ENCODE measurements at places on chromosomes 6 and 20. TPM values are rescaled to one million over a fixed set of nuclear protein-coding genes. Genes with fewer than 3 reads are reported as not detected.

DNA sequence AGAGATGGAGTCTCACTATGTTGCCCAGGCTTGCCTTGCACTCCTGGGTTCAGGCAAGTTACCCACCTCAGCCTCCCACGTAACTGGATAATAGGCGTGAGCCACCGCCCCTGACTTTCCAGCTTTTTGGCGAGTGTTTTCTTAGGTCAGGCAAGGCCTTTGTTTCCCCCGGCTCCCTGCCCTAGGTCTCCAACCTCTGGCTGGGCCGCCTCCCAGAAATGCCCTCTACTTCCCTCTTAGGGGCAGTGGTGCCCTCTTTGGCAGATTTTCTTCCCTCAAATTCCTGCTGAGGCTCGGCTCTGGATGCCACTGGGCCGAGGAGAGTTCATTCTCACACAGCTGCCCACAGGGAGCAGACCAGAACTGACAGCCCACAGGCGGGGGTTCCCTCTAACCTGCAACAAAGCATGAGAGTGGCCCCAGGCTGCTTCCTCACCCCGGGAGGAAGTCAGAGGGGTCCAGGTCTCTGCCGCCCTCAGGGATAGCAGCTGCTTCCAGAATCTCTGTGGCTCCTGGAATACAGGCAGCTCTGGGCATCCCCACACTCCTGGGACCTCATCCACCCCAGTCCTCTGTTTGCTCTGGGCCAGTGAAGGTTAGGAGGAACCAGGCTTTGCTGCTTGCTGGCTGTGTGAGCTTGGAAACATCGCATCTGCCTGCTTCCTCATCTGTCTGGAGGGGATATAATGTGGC lies 56.5 kb downstream of the TCP11 start:
- DNase-seq: no peak

- no peak for DNase-seq
Observed at GRCh38 chr20:46987001-46987400, 92.4 kb downstream of the EYA2 start.

DNA sequence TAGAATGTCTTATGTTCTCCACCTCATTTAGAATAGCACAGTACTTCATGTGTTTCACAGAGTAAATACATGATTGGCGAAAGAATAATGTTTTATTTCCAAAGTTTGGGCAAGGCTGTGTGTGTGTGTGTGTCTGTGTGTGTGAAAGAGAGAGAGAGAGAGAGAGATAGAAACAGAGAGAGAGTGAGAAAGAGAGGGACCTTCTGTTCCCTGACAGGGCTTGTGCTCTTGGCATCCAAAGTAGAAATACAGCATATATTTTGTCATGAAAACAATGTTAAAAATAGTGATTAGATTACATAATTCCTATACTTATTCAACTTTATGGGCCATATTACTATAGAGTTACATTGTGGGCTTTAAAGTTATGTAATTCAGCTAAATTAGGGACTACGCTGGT lies 201.2 kb downstream of the KIF6 start:
- DNase-seq: no peak

GRCh38 chr6:167470836-167471547 lies 146.1 kb downstream of the TTLL2 start:
- no peak for DNase-seq

- DNase-seq: no peak
Observed at GRCh38 chr6:158439255-158439654, 120.6 kb upstream of the TMEM181 start.

GRCh38 chr20:19774135-19774933 lies 16.3 kb downstream of the RIN2 start:
- no peak for DNase-seq

DNA sequence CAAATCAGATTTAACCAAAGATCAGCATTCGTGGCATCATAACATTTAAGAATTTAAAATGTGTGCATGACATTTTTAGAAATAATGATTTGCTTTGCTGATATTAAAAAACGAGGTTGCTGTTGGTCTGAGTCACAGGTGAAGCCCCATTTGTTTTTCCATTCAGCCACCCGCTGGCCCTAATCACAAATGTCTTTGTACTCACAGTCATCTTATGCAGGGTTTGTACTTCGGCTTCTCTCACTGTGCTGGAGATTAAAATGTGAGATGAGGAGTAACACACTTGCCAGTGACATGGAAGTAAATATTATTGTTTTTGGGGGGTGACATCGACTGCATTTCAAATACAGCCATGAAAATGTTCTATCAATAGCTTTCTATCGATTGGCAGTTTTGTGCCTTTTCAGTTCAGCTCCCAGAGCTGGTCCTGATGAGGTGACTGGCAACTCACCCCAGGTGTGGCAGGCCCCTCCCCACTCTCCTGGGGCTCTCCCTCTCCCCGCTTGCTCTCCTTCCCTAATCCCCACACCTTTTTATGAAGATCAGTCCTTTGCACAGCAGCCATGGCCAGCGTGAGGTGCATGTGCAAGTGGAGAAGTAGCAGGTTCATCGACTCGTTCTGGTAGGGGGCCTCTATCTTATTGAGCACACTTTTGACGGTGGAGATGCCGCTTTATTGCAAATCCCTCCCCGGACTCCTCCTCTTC lies 58.8 kb upstream of the FUCA2 start:
- DNase-seq: no peak

DNA sequence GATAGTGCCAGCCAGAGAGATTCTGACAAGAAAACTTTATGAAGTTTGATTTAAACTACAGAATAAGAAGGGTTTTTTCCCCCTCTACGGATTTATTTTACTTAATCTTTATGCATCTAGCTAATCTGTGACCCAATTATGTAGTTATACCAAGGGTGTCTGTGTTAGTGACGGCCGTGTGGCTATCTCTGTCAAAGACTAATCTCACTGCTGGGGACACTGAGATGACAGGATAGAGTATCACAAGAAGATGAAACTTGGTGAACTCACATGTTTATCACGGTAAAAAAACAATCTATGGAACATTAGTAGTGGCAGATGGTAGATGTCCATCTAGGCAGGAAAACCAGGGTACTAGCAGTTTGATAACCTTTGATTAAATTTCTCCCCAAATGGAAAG lies 149.7 kb downstream of the AHI1 start:
- no peak for DNase-seq

DNA sequence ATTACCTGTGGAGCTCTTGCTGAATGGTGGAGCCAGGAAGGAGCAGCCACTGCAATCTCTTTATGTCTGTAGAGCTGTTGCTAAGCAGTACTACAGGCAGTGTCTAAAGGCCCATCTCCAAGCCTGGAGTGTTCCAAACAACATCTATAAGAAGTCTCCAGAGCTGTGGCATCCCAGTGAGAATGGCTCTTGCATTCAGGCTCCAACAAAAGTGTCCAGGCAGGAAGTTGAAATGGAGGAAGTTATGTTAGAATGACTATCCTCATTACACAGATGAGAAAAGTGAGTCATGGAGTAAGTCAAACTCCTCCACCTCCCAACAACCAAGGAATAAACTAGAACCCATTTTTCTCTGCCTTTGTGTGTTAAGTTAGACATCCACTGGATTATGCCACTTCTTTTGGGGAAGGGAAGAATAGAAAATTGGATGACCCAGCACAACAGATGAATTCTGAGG lies 288.5 kb upstream of the STXBP5 start:
- no peak for DNase-seq

DNA sequence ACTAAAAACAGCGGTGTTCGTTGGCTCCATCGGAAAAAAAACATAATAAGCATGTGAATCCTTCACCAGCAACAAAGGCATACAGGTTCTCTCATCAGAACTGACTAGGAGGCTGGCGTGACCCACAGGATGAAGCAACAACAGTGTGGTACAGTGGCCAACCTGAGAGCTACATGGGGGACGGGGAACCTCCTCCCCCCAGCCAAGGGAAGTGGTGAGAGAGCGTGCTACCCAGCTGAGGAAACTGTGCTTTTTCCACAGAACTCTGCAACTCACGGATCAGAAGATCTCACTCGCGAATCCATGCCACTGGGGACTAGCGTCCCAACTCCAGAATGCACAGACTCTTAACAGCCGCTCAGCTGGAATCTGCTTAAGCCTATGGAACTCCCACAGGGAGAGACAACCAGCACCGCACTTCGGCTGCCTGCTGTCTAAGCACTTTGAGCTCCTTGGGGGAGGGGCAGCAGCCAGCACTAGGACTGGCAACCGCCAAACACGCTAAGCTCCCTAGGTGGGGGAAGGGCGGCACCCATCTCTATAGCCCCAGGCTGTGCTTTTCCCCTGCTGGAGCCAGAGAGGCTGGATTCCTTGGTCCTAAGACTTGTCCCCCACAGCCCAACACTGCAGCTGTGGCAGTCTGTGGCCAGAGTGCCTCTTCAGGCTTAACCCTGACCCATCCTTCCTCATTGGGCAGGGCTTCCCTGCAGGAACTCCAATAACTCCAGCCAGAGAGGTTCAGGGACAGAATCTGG lies 538.3 kb upstream of the BTBD3 start:
- no peak for DNase-seq

GRCh38 chr20:31587545-31588389 lies 17.3 kb upstream of the ID1 start:
- DNase-seq: no peak

DNA sequence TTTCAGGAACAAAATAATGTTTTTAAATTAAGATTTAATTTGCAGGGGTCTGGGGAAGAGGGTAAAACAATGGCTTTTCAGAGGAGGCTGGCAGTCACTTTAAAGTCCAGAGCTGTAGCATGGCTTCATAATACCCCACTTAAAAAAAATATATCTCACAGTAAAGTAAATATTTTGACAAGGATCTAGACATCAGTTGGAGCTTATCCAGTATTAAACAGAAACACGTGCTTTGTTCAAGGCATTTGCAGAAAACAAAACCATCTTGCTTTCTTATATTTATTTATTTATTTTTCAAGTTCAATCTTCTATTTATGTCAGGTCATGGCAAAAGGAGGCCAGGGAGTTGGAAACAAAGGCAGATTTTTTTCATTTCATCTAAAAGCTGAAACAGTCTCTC lies 53.3 kb upstream of the PRL start:
- no peak for DNase-seq

GRCh38 chr20:51211191-51211590 lies 188.3 kb upstream of the KCNG1 start:
- DNase-seq: no peak

- DNase-seq: no peak
Observed at GRCh38 chr6:121959501-121959900, 440.0 kb upstream of the HSF2 start.

DNA sequence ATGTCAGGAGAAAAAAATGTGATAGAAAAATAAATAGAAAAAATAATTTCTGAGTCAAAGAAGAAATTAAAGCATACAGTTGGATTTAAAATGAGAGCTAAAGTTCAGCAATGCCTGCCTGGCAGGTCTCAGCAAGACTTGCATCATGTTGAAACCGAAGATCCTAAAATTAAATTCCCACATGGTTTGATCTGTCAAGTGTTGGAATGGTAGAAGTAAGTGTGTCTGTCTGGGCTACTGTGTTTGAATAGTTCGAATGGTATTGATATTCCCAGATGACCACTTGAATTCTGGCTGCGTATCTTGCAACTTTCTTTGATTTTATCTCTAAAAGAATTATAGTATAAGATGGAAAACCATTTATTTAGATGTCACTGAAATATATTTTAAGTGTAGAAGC lies 1349.6 kb downstream of the EPHA7 start:
- DNase-seq: no peak

GRCh38 chr20:33840759-33841435 lies 29.7 kb downstream of the CHMP4B start:
- DNase-seq: no peak

GRCh38 chr20:1033751-1034414 lies 31.8 kb upstream of the RSPO4 start:
- DNase-seq: no peak

GRCh38 chr6:26375270-26375669 lies 7.6 kb upstream of the BTN2A2 start:
- no peak for DNase-seq

DNA sequence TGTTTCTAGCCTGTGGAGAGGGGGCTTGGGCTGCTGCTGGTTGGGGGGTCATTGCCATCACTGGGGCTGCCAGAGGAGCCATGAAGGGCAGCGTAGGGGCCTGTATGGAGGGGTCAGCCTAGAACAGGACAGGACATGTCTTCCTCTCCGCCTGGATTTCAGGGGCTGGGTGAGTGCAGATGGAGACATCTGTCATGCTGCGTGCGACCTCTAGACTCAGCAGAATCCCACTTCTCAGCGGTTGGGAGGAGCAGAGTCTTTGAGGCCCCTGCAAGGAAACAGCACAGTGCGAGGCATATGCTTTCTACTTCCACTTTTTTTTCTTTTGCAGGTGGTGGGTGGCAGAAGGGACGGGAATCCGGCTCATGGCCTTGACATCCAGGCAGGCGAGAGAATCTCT lies 67.9 kb downstream of the EZR start:
- no peak for DNase-seq

- no peak for DNase-seq
Observed at GRCh38 chr6:159854959-159855358, 35.8 kb upstream of the MAS1 start.

DNA sequence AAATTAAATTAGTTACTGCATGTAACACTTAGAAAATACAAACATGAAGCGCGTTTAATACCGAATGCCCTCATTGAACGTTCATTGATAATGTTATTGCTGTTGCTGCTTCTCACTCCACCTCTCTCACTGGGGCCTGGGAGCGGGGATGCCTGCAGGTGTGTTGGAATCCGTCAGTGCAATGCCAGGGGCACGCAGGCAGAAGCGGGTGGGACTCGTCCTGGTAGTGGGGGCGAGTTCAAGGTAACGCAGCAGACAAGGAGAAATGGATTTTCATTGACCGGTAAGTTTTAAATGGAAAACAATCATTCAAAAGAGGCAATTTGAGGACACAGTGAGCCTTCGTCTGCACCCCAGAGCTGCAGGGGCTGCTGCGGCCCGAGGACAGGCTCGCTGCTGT lies 71.2 kb upstream of the AFDN start:
- no peak for DNase-seq

ADAM33 gene
- total RNA-seq: not detected

LINC00237 gene
- not detected for total RNA-seq

APMAP gene
- total RNA-seq: 41.3 TPM

OXT gene
- not detected for total RNA-seq

STK38 gene
- 114 TPM for total RNA-seq

TDRD6 gene
- total RNA-seq: not detected

RIMS1 gene
- not detected for total RNA-seq

TP53RK gene
- total RNA-seq: 18.0 TPM

All from activated CD4-positive, alpha-beta T cell treated with anti-CD3 and anti-CD28 coated beads, Interleukin-2, amount 10 ng/mL, durations not matched to agents 7 days and 5 days (primary cell).